ENCODE measurements at places on chromosomes 6 and 20.

GRCh38 chr6:123380257-123380656, 256.5 kb downstream of the TRDN start:
- DNase-seq: peak; percentile 20

- no peak for DNase-seq
Measured at GRCh38 chr6:161508341-161508740, 234.5 kb upstream of the AGPAT4 start.

DNA sequence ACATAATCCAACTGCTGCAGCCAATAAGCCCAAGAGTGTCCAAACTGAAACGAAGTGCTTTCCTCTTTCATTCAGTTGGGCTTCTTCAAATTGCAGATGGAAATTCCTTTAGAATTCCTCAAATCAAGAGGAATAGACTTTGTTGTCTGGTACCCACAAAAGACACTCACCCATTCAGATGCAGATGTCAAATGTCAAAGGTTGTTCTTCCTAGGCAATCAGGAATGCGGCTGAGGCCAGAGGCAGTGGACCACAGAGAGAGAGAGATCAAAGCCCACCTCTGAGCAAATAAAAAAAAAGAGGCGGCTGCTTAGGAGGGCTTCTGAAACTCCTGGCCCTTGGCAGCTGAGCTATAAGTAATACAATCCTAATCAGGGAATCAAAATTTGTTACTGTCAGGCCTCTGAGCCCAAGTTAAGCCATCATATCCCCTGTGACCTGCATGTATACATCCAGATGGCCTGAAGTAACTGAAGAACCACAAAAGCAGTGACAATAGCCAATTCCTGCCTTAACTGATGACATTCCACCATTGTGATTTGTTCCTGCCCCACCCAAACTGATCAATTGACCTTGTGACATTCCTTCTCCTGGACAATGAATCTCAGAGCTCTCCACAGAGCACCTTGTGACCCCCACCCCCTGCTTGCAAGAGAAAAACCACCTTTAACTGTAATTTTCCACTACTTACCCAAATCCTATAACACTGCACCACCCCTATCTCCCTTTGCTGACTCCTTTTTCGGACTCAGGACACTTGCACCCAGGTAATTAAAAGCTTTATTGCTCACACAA, 303.0 kb upstream of the GJE1 start:
- no peak for DNase-seq

DNA sequence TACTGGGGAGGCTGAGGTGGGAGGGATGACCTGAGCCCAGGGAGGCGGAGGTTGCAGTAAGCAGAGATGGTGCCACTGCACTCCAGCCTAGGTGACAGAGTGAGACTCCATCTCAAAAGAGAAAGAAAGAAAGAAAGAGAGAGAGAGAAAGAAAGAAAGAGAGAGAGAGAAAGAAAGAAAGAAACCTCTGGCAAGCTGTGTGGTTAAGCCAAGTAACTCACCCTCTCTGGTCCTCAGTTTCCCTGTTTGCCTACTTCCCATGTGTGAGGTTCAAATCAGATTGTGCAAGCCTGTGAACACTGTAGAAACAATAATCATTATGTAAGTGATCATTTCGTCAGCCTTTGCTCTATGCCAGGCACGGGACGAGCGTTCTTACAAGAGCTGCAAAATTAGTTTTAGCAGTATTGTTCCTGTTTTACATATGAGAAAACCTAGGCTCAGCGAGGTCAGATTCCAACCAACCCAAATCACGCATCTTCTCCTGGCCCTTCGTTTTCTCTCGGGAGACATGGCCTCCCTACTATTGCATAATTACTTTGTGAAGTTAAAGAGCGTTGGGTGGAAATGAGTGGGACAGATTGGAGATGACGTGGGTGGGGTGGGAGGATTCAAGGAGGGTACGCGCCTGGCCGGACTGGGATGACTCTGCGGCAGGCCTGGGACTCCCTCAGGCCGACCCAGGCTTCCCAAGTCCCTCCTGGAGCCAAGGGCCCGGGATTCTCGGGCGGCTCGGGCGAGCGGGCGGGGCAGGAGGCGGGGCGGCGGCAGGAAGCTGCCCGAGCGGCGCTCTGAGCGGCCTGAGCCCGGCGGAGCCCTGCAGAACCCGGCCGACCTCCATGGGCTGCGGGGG, at the start of gene SNX21:
SNX21 (plus strand) TSS at position 770 of the 853 bp plus-strand sequence. CDS start 121 bp downstream, outside the sequence.
- no peak for DNase-seq

GRCh38 chr6:168256940-168257339, 62.6 kb downstream of the DACT2 start:
- no peak for DNase-seq

DNA sequence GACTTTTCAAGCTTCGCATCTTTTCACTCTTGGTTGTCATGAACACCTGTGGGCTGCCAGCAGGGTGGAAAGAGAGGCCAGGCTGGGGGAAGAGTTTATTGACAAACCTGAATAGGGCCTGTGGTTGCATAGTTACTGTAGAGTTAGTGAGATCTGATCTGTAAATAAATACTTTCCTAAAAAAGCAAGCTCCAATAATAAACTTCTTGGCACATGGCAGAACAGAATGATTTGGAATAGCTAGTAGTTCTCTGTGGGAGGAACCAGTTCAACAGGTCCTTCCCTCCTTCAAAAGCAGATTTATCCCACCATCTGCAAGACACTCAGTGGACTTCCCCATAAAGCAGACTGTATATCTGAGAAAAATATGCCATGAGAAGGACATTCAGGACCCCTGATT, 445.0 kb downstream of the HACE1 start:
- no peak for DNase-seq

GRCh38 chr20:51345601-51346101, 196.9 kb downstream of the NFATC2 start:
- no peak for DNase-seq

DNA sequence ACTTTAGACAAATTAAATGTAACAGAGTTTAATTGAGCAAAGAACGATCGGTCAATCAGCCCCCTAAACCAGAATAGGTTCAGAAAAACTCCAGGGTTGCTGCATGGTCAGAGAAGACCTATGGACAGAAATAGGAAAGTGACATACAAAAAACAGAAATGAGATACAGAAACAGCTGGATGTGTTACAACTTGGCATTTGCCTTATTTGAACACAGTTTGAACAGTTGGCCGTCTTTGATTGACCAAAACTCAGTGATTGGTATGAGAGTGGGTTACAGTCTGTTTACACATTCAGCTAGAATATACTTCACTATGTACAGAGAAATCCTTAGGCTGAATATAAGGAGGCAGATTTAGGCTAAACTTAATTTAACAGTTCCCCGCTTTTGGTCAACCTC, 19.9 kb downstream of the SRSF6 start:
- DNase-seq: no peak

- peak; percentile 42 for DNase-seq
Measured at GRCh38 chr6:116369964-116370759, 585 bp upstream of the DSE start.

- no peak for DNase-seq
Measured at GRCh38 chr6:91149956-91150705, 563.3 kb upstream of the MAP3K7 start.

GRCh38 chr6:133741375-133741861, 147.5 kb upstream of the TCF21 start:
- no peak for DNase-seq

DNA sequence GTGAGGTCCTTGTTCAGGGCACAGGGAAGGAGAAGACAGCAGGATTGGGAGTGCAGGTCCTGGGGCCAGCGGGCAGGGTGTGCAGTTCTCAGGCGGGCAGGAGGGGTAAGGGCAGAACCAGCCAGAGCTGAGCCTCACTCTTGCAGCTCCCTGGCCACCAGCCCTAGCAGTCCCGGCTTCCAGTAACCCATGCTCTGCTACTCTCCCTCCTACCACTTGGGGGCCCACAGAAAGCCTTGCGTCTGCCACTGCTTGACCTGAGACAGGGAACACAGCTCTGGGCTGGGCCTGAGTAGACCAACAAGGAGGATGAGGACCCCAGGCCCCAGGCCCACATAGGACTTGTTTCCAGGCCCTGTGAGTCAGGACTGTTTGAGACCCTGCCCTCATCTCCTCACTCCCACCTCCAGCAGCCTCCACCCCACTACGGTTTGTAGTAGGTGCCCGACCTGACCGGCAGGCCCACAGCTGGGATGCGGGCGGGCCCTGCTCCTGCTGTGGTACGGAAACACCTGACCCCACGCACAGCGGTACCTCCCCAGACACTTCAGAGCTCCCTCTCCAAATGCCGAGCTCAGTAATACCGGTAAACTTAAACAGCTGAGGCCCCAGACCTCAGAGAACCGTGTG, 39.2 kb downstream of the KCNK5 start:
- DNase-seq: peak; percentile 80

DNA sequence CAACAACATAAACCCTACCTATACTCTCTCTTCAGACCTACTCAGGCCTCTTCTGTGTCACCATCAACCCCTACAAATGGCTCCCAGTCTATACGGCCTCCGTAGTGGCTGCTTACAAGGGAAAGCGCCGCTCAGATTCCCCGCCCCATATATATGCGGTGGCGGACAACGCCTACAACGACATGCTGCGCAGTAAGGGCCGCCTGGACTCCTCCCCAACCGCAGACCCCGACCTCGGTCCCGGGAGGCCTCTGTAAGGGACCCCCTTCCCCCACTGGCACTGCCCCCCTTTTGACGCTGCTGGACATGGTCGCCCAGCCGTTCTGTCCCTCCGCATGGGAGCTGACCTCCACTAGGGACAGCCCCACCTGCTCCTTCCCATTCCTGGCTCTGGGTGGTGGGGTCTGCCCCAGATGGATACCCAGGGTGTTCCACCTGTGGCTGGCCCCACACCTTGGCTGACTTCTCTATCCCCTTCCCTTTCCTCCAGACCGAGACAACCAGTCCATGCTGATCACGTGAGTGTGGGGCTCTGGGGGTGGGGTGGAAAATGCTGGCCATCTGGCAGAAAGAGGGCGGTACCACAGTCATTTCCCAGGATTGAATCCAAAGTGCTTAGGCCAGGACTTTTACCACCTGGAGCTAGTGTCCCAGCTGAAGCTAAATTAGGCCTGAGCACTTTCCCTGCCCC, 25.0 kb downstream of the MYH7B start:
- DNase-seq: no peak

DNA sequence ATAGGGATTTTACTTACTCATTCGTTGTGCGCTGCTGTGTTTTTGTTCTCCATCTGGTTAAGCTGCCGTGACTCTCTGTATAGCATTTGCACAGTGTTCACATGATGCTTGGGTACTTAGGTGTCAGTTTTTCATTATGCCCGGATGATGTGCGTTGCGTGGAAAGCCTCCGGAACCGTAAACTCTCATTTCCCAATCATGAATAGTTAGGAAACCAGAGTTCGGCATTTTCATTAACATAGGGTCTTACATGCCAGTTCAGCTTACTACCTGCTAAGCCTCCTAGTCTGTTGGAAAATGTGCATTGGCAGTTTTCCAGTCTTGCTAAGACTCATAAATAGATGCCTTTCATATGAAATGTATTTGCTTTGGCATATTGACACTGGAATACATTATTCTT, 483.4 kb upstream of the FLRT3 start:
- no peak for DNase-seq

DNA sequence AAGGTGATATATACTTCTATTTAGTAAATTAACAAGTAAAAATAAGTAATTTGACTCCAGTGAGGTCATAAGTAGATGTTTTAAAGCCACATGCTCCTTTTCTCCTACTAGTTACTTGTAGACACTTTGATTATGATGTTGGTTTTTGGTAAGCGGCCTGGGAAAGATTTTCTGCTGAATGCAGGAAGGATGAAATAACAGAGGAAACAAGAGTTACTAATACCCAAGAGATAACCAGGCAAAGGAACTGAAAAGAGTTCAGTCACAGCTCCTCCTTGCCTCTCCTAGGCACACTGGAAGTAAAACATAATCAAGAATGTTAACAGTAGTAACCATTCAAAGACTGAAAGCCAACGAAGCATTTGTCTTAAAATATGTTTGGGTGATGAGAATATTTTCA, 203.3 kb downstream of the RNGTT start:
- no peak for DNase-seq

GRCh38 chr20:60262967-60263603, 304.9 kb downstream of the CDH26 start:
- DNase-seq: peak; percentile 66

GRCh38 chr20:41848180-41848579, 230.0 kb upstream of the CHD6 start:
- peak; percentile 41 for DNase-seq

All from hematopoietic multipotent progenitor cell treated with erythropoietin and hydrocortisone succinate and interleukin-3 and kit ligand, for 6 days (in vitro differentiated cells).